ENCODE measurements at places on chromosomes 4 and X. TPM values are rescaled to one million over a fixed set of nuclear protein-coding genes. Genes with fewer than 3 reads are reported as not detected.

GRCh38 chr4:85946821-85947220 lies 413.0 kb downstream of the MAPK10 start:
- no peak for DNase-seq

- DNase-seq: no peak
Observed at GRCh38 chrX:13763489-13763888, 28.9 kb downstream of the OFD1 start.

- DNase-seq: no peak
Observed at GRCh38 chr4:127416115-127416514, 216.6 kb upstream of the INTU start.

GRCh38 chr4:147064856-147065255 lies 119.2 kb upstream of the TTC29 start:
- DNase-seq: no peak

Gene STPG2
- total RNA-seq: 0.32 TPM

Gene XAGE1B
- 0.32 TPM for total RNA-seq

Gene CXCL1
- total RNA-seq: 17.4 TPM

- peak; percentile 40 for DNase-seq
Observed at GRCh38 chr4:145731028-145731427, 51.1 kb downstream of the C4orf51 start.

DNA sequence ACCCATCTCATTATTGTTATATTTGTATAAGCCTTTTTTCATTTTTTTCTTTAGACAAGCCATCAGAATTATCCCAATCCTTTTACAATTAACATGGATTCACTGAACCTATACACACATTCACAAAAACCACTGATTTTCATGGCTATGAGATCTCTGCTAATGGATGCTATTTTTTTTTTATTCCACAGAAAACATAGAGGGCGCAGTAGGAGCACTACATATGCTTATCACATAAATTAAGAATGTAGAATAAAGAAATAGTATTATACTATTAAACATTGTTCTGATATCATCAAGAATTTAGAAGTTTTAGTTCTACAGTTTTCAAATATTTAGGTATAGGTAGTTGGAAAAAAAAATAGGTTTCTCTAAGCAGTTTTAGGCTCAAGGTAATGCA lies 1477.4 kb downstream of the ARAP2 start:
- DNase-seq: no peak

GRCh38 chr4:187232196-187232595 lies 508.5 kb upstream of the FAT1 start:
- no peak for DNase-seq

DNA sequence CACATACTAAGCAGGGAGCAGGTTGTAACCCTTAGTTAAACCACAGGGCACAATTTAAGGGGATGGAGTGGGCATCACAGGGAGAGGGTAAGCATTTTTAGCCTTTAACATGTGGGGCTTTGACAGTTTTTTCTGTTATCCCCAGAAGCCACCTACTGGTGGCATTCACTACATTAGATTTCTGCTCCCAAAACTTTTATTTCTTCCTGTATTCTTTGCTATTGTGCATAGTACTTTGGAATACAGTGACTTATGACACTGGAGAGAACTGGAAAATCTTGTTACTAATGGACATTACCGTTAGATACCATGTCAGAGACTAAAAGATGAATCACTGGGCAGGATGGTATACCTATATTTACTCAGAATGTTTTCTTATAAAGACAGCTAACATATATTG lies 7.3 kb downstream of the TRIM75 start:
- DNase-seq: no peak

- DNase-seq: no peak
Observed at GRCh38 chr4:151455212-151455611, 46.2 kb downstream of the FHIP1A start.

Gene TMEM255A
- total RNA-seq: not detected

GRCh38 chr4:183422962-183423631 lies 21.3 kb upstream of the CDKN2AIP start:
- no peak for DNase-seq

DNA sequence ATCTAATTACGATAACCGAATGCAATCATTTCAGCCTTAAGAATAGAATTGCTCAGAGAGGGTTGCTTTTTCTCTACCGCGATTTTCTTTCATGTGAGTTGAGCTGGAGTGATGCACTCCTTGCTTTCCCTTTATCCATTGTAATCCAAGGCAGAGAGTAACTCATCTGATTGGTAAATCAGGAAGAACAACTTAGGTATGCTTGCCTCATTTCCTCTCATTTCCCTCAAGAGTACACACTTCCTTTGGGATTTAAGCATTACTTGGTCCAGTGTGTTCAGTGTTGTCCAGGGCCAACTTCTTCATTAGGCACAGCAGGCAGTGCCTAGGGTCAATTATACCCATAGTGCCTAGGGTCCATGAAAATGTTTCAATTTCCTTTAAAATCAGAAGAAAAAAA lies 15.7 kb upstream of the N4BP2 start:
- DNase-seq: no peak

GRCh38 chr4:176409627-176410026 lies 89.9 kb downstream of the SPCS3 start:
- DNase-seq: no peak

- no peak for DNase-seq
Observed at GRCh38 chr4:121126449-121127006, 37.6 kb downstream of the TNIP3 start.

Gene CXorf49
- not detected for total RNA-seq

DNA sequence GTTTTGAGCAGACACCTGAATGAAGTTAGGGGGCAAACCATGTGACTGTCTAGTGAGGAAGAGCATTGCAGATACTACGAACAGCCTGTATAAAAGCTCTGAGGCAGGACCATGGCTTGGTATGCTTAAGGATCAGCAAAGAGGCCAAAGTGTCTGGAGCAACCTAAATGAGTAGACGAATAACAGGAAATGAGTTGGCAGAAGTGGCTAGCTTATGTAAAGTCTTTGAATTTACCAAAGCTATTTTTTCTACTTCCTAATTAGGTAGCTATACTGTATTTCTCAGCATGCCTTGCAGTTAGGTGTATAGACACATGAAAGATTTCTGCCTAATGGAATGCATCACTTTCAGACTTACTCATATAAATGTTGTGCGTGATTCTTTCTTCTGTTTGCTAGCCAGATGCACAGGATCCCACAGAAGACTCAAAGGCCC lies 9.3 kb upstream of the GPRIN3 start:
- DNase-seq: peak; percentile 27

Gene TSC22D3
- total RNA-seq: 25.8 TPM

DNA sequence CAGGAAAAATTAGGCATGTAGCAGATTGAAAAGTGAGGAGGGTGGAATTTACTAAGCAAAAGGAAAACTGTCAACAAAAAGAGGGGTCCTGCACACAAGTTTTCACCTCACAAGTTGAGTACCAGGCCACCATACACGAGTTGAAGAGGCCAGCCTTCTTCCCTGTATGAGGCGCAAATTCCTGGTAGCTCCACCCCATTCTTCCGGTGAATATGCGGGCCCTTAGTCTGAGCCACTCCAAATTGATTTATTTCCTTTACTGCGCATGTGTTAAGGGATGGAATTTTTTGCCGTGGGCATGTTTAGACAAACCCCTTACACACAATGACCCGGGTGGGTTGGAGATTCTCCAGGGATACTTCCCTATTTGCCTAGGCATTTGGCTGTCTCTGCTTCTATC lies 942.1 kb upstream of the GRIA3 start:
- DNase-seq: no peak

DNA sequence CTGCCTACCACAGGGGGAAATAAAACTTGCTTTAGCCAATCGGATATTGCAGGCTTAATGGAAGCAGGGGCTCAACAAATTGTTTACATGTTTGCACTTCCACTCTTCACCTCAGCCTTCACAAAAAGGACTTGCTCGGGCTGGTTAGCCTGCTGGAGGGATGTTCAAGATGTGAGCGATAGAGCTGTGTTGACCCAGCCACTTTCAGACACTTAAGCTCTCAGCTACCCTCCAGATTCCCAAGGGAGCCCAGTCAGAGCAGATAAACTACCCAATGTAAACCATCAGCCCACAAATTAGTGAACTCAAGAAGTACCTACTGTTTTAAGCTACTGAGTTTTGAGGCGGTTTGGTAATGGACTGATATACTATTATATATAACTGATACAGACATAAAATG lies 508.4 kb upstream of the FTHL17 start:
- DNase-seq: no peak

GRCh38 chrX:21661316-21661715 lies 3.2 kb upstream of the KLHL34 start:
- DNase-seq: no peak

DNA sequence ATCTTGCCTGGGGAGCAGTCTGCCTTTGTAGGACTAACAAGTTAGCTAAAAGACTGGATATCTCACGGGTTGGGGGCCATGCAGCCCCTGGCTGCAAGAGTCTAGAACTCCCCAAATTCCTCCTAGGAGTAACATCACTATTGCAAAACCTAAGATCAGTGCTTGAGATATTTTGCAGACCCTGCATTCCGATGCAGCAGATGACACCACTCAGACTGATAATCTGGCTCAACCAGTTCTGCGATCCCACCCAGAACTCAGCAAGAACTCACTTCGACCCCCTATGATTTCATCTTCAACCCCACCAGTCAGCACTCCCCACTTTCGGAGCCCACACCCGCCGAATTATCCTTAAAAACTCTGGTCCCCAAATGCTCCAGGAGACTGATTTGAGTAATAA lies 834.0 kb downstream of the C4orf33 start:
- no peak for DNase-seq

DNA sequence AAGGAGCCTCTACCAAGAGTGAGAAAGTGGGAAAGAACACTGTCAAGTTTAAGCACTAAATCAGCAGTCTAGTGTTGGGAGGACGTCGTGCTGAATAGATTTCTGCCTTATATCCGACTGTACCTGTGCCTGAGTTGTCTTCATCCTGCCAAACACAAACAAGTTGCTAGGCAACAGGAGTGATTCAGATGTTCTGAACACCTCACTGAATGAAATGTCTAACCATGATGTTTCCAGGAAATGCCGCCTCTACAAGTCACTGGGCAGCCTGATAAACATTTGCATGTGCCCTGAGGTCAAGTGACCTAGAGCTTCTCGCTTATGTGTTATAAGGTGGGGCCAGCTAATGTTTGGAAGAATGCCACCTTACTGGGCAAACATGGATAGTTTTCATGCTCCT lies 37.9 kb downstream of the SGMS2 start:
- peak; percentile 58 for DNase-seq

DNA sequence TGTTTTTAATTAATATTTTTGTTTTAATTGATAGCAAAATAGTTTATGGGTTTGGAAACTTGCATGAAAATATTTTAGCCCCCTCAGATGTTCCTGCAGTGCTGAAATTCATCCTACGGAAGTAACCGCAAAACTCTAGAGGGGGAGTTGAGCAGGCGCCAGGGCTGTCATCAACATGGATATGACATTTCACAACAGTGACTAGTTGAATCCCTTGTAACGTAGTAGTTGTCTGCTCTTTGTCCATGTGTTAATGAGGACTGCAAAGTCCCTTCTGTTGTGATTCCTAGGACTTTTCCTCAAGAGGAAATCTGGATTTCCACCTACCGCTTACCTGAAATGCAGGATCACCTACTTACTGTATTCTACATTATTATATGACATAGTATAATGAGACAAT lies 40.4 kb downstream of the MAP7D3 start:
- DNase-seq: no peak

GRCh38 chr4:94305466-94306225 lies 37.0 kb downstream of the HPGDS start:
- DNase-seq: peak; percentile 32

- DNase-seq: no peak
Observed at GRCh38 chr4:171710743-171711142, 102.5 kb upstream of the GALNTL6 start.

- peak; percentile 95 for DNase-seq
Observed at GRCh38 chrX:115344885-115345614, 55.5 kb downstream of the LUZP4 start.

Gene PCGF3
- 36.7 TPM for total RNA-seq

DNA sequence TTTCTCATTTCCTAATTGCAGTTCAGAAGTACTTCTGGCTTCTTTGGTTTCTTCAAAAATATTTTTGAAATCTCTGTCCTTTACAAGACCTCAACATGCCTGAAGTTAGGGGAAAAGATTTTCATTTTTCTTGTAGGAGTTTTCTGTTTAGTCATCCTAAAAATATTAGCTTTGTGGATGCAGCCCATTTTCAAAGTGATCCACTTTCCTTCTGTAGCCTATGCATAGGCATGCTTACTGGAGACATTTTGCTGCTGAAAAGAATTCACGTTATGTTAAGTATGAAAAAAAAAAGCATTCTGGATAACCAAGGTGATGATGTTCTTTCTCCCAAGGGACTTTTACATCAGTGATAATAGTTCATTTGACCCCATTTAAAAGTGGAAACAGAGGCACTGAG lies 245.6 kb downstream of the THOC2 start:
- no peak for DNase-seq

Gene IL15
- total RNA-seq: 11.6 TPM

GRCh38 chrX:8005678-8006347 lies 78.6 kb upstream of the PNPLA4 start:
- DNase-seq: no peak

DNA sequence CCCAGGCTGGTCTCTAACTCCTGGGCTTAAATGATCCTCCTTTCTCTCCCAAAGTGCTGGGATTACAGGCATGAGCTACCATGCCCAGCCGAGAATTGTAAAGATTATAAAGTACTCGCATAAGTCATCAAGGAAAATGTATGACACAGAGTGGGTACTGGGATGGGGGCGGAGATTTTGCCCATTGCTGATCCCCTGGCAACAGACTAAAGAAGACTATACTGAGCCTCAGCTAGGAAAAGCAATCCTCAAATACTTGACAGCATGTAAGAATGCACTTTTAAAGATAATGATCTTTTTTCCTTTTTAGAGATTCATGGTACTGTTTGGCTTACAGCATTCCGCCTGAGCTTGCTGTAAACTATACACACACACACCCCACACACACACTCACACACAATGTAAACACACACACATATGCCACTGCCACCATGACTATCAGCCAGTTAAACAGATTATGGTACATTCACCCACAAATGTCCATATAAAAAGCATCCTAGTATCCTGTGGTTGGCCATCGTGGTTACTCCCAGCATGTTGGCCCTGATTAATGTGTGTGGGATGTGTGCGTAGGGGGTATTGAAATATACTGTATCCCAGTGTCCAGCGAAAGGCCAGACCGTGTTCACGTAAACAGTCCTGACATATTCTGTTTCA lies 113.0 kb downstream of the AMELX start:
- peak; percentile 85 for DNase-seq

DNA sequence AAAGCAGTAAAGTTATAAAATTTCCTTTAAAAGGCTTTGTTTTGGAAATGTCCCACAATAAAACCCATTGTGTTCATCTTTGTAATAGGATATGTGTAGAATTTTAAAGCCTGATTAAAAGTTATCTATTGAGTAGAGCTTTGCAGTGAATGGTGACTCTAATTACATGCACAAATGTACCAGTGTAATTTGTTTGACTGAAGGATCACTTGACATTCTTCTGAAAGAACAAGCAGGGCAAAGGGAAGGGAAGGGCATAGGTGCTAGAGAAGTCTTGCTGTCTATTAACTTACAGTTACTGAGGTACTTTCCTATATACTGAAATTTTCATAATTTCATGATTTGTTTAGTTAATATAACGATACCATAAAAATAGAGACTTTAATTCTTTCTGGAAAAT lies 70.8 kb downstream of the STIM2 start:
- DNase-seq: no peak

DNA sequence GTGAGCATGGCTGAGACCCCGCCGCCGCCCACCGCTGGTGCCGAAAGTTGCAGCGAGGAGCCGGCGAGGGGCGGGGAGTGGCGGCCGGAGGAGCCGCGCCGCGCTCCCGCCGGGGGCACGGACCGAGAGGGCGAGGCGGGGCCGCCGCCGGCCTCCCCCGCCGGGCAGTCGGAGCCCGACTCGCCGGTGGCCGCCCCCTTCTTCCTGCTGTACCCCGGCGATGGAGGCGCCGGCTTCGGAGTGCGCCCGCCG lies 16.5 kb downstream of the UTP3 start:
- peak; percentile 12 for DNase-seq

Gene NMU
- total RNA-seq: not detected
